Activated CD4-positive, alpha-beta T cell treated with anti-CD3 and anti-CD28 coated beads, Interleukin-2, amount 50 U/mL, for 4 hours (primary cell): ENCODE measurements at places on chromosomes 7 and 10.

GRCh38 chr7:24690251-24690650 lies 67.0 kb downstream of the GSDME start:
- no peak for DNase-seq

DNA sequence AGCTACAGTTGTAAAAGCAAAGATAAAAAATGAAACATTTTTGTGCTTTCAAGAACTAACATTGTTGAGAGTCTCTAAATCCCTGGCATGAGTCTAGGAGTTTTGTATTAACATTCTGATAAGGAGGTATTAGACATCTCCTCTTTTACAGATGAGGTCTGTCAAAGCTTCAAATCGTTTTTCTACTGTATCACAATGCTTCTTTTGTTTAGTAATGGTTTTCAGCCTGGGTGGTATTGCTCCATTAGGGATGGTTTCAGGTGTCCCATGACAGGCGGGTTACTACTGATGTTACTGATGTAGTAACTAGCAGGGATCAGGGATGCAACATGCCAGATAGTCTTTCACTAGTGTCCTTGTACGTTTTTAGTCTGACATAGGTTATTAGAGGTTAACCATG lies 27.4 kb downstream of the STAM start:
- DNase-seq = no peak

GRCh38 chr10:79179164-79179956 lies 110.6 kb downstream of the ZMIZ1 start:
- DNase-seq = no peak

DNA sequence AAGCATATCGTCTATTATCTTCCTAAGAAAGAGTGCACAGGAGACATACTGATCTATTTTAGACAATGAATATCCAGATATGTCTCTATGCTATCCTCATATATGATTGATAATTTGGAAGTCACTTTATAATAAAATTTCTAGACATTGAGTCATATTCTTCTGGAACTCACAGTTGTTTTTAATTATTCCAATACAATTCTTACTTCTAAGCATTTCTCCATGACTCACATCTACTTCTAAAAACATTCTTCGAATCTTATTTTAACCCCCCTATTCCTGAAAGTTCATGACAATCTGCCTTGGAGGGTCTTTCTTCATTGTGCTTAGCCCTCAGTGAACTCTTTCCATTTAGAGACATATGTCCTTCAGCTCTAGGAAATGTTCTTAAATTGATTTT lies 368.1 kb downstream of the MDFIC start:
- DNase-seq = no peak

- DNase-seq = no peak
Measured at GRCh38 chr10:87500646-87501048, 4.0 kb upstream of the MINPP1 start.

- no peak for DNase-seq
Measured at GRCh38 chr10:100744136-100744986, 1.0 kb upstream of the PAX2 start.

GRCh38 chr7:80749270-80749669 lies 110.8 kb downstream of the CD36 start:
- DNase-seq = no peak

GRCh38 chr10:26217396-26218086 lies 967 bp downstream of the GAD2 start:
- no peak for DNase-seq

DNA sequence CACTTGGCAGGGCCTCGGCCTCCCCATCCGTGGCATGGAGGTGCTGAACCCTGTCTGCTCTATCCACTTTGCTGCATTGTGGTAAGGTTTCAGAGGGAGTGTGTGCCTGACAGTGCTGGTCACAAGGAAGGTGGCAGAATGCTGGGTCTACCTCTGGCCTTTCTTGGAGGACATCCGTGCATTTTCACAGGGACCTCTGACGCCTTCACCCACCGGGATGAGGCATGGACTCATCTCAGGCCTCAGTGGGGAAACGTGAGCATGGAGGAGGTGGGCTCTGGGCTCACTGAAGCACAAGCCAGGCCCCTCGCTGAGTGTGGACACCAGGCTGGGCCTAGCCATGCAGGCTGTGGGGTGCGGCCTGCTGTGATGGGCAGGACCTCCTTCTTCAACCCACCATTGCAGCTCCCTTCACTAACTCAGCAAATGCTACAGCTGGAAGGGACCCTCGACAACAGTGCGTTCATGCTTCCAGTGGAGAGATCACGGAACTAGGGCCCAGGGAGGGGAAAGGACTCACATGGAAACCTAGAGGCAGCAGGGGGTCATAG lies 8.6 kb downstream of the TBATA start:
- DNase-seq = no peak

GRCh38 chr7:4787947-4788626 lies 12.7 kb downstream of the AP5Z1 start:
- no peak for DNase-seq

GRCh38 chr7:33671531-33672262 lies 233.6 kb upstream of the BMPER start:
- DNase-seq = no peak

GRCh38 chr10:33871061-33871956 lies 536.8 kb upstream of the NRP1 start:
- no peak for DNase-seq

DNA sequence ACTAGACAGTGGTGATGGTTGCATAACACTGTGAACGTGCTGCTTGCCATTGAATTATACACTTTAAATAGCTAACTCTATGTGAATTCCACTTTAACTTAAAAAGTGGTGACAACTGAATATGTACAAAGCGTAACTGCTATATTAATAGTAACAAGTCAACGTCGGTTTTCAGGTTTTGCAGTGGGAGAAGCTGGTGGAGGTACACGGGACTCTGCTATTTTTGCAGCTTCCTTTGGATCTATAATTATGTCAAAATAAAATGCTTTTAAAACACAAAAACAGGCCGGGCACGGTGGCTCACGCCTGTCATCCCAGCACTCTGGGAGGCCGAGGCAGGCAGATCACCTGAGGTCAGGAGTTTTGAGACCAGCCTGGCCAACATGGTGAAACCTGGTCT lies 21.0 kb downstream of the AP5Z1 start:
- DNase-seq = no peak

DNA sequence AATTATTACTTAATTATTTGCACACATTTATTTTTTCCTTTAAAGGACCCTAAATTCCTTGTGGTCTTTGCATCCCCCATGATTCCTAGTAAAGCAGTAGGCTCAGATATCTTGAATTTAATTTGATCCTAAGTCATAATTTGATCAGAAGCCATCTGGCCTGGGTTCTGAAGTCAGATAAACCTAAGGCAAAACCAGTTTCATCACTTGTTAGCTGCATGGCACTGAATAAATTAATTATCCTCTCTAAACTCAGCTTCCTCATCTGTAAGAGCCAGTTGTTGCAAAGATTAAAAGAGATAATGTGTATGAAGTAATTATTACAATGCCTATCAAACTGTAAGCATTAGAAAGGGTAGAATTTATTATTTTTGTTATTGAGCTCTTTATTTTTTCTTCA lies 293.1 kb downstream of the GRM8 start:
- no peak for DNase-seq

DNA sequence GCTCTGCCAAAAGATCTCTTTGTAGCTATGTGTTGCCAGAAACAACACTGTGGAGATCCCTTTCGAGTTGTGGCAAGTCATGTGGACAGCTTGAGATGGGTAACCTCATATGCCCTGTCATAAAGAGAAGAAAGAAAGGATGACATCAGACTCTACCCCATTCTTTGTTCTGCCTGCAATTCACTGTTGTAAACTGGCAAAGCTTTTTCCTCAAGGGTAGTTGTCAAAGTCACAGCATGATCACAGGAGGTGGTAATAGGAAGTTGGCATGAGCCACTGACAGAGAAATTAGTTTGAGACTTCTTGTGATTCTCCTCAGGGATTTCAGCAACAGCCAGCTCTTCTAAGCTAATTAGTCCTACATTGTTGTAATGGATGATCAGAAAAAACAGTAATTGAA lies 19.4 kb upstream of the MINDY3 start:
- DNase-seq = no peak

GRCh38 chr10:131890276-131891195 lies 10.3 kb upstream of the PPP2R2D start:
- DNase-seq = no peak

DNA sequence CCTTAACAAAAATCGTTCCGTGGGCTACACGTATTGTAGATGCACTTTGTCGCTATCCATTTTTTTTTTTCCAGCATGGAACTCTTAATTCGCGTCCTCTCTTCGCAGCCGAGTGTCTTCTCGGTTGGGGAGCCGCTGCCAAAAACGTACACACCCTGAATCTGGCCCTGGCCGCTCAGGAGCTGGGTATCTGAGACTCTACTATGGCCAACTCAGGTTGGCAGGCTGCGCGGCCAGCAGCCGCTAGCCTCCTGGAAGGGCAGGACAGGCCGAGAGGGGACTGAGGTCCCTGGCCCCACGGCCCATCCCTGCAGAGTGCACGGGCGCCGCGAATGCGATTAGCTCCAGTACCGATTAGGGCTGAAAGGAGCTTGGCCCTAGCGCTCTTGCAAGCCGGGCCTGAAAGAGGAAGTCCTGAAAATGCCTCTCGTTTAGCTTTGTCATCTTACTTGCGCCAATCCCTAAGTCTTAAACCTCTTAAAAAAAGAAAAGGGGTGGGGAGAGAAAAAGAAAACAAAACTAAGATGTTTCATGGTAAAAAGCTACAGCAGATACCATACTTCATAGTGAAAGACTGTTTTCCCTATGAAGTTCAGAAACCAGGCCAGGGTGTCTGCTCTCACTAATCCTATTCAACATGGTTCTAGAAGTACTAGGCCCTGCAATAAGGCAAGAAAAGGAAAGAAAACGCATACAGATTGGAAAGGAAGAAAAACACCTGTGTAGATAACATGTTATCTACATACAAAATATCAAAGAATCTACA lies 113.2 kb upstream of the RHEB start:
- peak; percentile 37 for DNase-seq

DNA sequence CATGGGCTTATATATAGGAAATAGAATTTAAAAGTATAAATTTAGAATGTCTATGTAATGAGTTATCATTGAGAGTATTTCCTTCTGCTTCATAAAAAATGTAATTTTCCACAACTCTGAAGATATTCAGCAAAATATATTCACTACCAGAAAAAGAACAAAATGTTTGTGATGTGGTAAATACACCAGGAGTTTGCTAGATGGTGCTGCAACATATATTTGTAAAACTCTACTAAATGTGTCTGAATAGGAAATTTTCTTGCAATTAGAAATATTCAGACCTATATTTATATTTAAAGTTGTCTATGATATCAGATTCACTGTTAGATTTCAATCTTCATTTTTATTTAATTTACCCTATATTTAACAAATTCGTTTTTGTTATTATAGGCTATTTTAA lies 201.1 kb downstream of the PPP1R3A start:
- DNase-seq = no peak

DNA sequence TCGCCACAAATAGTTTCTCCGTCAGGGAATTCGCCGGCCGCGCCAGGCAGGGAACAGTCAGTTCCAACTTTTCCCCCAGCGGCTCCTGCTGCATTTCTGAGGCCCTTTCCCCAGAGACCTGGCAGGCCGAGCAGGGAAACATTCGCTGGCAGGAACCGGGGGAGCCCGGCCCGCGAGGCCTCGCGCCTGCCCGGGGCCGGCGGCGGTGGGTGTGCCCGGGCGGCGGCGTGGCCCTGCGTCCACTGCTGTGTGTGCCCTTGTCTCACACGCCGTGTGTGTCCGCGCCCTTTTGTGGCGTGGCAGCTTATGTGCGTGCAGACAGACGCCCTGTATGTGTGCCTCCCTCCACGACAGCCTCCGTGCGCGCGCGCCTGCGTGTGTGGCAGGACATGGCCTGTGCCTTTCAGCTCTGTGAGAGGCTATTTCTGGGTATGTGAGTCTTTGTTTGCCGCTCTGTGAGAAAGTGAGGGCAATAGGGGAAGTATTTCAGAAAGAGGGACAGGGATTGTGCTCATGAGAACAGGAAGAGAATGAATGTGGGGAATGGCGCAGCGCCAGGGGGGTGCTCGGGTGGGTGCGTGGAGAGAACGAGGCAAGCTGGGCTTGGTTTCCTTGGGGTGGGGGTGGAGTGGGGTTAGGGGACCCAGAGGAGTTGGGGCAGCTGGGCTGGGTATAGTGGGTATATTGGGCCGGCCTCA lies 689 bp upstream of the SMARCD3 start:
- DNase-seq = no peak
